ENCODE measurements at places on chromosomes 2 and 18.
A peak's percentile ranks its signal among the peaks of the same experiment; 100 is the strongest.

- DNase-seq, result no peak
Observed at GRCh38 chr2:27212626-27213471, 781 bp upstream of the SLC5A6 start.

DNA sequence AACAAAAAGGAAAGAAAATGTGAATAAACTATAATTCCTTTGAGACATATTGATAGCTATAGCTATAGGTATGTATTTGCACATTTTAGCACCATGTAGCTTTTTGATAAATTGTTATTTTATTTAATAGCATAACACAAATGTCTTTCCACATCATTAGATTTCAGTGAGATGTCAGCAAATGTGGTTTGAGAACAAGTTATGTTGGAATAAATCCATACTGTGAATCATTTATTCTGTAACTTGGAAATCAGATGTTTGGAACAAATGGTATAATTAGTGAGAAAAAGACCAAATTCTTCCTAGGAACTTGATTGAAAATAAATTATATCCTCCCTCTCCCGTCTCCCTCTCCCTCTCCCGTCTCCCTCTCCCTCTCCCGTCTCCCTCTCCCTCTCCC is 62.8 kb downstream of the NABP1 start:
- no peak for DNase-seq

GRCh38 chr2:10136101-10136934 is 13.8 kb downstream of the RRM2 start:
- no peak for DNase-seq

- peak; percentile 9 for DNase-seq
Observed at GRCh38 chr18:45957100-45957499, 10.0 kb downstream of the EPG5 start.

DNA sequence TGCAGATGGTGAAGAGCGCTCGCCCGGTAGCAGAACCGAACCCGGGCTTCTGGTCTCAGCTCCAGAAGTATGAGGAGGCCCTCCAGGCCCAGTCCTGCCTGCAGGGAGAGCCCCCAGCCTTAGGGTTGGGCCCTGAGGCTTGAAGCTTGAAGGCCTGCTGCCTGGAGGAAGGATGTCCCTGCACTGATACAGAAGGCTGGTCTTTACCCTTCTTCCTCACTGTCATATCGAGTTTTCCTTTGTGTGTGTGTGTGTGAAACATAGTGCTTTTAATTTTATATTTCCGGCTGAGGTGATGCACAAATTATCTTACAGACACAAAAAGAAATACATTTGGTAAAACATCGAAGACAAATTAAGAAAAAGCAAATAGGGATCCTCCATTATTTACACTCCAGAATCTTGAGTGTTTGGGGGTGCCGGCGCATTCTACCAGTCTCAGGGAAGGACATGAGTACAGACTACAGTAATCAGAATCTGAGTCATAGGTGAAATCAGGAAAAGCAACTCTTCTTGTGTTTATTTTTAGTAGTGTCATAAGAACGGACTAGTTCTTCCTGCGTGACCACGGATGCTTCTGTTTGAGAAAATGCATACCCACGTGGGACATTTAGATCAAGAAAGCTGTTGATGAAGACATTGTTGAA is 1.3 kb downstream of the DUSP28 start:
- DNase-seq, result no peak

DNA sequence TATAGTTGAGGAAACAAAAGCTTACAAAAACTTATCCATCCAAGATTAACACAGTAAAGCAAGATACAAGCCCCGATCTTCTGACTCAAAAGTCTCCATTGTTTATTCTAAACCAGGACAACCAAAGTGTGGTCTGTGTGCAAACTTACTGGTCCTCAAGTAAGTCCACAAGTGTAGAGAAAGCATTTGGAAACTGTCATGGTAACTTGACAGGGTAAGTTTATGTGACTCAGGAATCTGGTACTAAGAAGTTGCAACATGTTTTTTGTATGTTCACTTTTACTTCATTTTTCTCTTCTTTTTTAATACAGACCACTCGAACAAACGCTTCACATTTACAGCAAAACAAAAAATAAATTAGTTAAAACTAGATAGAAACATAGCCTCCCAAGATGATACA is 9.4 kb downstream of the MBD2 start:
- DNase-seq, result no peak

DNA sequence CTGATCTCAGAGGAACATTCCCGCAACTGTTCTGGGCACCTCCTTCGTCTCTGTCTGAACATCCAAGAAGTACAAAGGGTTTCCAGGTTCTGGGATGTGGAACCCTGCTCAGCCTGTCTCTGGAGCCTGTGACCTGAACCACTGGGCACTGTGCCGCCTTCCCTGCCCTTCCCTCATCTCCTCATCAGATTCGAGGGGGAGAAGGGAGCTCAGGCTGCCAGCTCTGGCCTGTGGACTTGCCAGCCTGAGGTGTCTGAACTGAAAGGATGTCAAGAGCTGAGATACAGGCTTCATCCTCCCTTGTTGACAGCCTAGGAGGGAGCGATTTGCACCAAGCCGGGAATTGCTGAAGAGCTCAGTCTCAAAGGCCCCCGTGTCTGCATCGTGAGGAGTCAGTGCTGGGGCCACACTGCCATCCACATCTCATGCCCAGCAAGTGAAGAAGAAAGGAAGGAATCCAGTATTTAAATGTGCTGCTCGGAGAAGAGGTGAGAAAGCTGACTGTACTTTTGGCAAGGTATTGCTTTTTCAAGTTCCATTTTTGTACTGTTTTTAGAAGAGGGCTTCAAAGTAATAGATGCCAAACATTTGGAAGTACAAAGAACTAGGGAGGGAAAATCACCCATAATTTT is 12.6 kb downstream of the NEU2 start:
- no peak for DNase-seq

DNA sequence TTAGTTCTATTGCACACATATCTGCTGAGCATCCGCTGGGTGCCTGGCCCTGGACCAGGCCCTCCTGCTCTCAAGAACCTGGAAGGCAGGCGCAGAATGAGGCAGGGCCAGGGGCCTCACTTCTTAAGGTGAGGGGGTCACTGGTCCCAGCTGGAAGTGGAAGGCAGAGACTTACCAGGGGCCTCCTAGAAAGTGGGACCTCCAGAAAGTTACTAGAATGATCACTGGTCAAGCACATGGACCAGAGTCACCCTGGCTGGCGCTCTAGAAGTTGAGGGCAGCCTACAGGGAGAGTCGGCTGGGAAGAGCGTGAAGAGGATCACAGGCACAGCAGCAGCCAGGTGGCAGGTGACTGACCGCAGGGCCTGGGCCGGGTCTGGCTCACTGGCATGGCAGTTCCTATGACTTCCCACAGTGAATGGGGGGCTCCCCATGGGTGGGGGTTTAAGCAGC is 26.1 kb upstream of the MAL start:
- DNase-seq, result no peak

GRCh38 chr18:51941999-51942398 is 398.0 kb upstream of the DCC start:
- DNase-seq, result no peak

DNA sequence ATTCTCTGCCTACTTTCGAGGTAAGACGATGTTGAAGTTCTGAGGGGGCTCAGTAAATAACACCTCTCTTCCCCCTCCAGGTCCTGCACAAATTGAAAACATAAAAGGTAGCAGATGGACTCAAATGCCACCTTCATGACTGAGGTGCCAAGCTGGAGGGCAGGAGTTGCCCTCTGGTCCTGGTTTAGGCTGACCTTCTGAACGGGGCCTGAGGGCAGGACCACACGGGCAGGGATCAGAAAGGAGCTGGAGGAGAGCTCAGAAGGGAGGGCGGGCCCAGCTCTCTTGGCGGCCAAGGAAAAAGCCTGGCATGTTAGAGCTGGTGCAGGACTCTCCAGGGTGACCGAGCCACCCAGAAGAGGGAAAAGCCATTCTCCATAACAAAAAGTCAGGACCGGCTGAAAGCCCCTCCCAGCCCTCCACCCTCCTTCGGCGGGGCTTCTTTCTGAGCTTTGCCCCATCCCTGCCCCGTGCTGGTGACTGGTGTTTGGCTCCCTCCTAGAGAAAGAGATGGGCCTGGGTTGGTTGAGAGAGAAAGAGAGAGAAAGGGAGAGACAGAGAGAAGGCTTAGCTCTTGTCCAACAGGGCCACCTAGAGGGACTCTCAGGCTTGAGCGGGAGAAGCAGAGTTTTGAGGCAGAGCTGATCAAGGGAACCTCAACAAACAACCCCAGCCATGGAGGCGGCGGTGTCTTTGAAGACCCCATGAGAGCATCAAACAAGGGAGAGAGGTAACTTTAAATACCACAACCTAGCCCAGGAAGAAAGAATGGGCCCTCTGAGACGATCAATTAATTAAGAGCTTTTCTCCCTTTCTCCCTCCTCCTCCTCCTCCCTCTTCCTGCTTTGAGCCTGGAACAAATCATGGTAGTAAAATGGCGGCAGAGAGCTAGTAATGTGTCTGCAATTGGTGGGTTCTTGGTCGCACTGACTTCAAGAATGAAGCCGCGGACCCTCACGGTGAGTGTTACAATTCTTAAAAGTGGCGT is 50.8 kb downstream of the WIPF1 start:
- DNase-seq, result no peak

- DNase-seq, result no peak
Observed at GRCh38 chr2:179793902-179794301, 67.5 kb downstream of the ZNF385B start.
